Aortic smooth muscle cell (primary cell): ENCODE measurements at places on chromosomes 16 and 17. TPM values are rescaled to one million over a fixed set of nuclear protein-coding genes. Genes with fewer than 3 reads are reported as not detected.

METTL9 gene
- 115 and 149 TPM in 2 replicates for total RNA-seq

SMG1 gene
- 47.6 and 52.2 TPM in 2 replicates for total RNA-seq

DRC3 gene
- 0.66 and 0.81 TPM in 2 replicates for total RNA-seq

PYDC1 gene
- not detected in 2 replicates for total RNA-seq

CTRB1 gene
- total RNA-seq, result not detected in 2 replicates

SCNN1B gene
- not detected in 2 replicates for total RNA-seq

DCAKD gene
- total RNA-seq, result 19.0 and 22.5 TPM in 2 replicates

RPL13 gene
- 2,119 and 2,522 TPM in 2 replicates for total RNA-seq

KRTAP1-3 gene
- total RNA-seq, result not detected in 2 replicates

DOC2B gene
- not detected in 2 replicates for total RNA-seq

CCL23 gene
- total RNA-seq, result 0.26 TPM in 1 of 2 replicates, not detected in the other

CLEC19A gene
- not detected in 2 replicates for total RNA-seq

FBRS gene
- 18.0 and 19.3 TPM in 2 replicates for total RNA-seq

AOC2 gene
- 0.40 and 0.56 TPM in 2 replicates for total RNA-seq
